ENCODE measurements at places on chromosomes 7 and 10.

GRCh38 chr10:121137533-121137932, 286.4 kb downstream of the WDR11 start:
- DNase-seq = no peak

GRCh38 chr10:62726142-62726541, 78.4 kb upstream of the ADO start:
- no peak for DNase-seq

- DNase-seq = no peak
Measured at GRCh38 chr10:21355591-21356011, 169.9 kb downstream of the SKIDA1 start.

- no peak for DNase-seq
Measured at GRCh38 chr7:155229548-155230168, 68.0 kb upstream of the INSIG1 start.

DNA sequence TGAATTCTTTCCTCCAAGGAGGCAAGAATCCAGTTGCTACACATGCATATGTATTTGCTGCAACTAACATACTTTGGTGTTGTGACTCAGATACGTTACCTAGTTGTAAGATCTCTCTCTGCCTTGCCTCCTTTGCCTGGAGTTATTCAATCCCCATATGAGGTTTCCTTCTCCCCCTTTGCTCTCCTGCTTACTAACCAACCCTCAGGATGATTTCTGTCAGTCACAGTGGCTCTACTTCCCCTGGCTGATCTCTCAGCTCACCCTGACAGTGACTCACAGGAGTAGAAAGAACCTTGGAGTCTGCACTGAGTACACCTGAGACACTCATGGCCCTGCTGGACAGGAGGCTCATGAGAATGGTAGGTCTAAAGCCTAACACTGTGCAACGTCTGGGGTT, 92.0 kb downstream of the TMEM106B start:
- no peak for DNase-seq

DNA sequence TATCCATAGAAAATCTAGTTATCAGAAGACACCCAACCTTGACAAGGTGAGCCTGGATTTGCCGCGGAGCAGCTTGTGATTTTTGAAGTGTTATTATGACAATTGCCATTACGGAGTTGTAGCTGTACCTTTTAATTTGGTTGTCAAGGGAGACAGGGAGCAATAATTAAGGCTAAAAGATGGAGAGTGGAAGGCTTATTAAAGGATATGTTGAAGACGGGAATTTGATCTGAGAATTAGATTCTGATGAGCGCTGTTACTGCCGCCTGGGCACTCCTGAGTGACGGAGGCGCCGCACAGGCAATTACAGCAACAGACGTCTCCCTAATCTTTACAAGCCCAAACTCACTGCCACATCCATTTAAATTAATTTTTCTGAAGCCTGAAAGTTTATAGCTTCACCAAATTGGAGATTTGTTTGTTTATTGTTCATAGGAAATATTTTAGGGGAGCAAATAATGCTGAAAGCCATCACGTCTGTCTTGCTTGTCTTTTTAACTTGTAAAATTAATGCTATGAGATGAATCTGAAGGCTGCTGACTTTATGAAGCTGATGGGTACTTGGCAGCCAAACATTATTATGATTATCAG, 475.0 kb upstream of the ADARB2 start:
- DNase-seq = no peak

GRCh38 chr7:57342954-57343353, 107.0 kb upstream of the ZNF716 start:
- DNase-seq = no peak

DNA sequence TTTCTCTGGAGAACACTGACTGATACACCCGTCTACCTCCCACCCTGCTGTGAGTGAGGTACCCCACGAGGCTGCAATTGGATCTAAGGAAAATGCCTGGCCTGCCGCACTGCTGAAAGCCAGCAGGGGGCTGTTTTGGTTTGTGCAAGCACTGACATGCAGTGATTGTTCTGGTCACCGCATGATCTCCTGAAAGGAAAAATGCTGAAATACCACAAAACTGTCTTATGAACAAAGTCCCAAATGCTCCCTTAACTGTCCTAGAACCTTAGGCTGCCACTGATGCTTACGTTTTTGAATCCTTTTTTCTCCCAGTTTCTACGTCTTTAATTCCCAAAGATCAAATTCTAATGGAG, 132.7 kb downstream of the JCAD start:
- DNase-seq = no peak

DNA sequence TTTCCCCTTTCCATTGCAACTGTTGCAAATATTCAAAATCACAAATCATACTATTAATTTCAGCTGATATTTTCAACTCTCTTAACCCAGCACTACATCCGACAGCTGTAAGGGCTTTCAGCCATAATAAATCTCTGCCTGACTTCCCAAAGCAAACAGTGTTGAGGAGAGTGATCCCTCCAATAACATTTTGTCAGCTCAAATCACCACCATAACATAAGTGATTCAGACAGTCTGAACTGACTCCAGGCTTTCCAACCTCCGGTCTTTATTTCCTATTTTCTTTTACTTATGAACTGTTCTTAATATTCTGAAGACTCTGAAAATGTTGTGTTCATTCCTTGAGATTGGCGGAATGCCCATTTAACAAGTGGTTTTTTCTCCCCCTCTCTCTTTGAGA, 1085.9 kb downstream of the GATA3 start:
- no peak for DNase-seq

GRCh38 chr10:119362122-119362521, 154.8 kb downstream of the GRK5 start:
- no peak for DNase-seq

- no peak for DNase-seq
Measured at GRCh38 chr10:33190406-33190805, 144.1 kb downstream of the NRP1 start.

DNA sequence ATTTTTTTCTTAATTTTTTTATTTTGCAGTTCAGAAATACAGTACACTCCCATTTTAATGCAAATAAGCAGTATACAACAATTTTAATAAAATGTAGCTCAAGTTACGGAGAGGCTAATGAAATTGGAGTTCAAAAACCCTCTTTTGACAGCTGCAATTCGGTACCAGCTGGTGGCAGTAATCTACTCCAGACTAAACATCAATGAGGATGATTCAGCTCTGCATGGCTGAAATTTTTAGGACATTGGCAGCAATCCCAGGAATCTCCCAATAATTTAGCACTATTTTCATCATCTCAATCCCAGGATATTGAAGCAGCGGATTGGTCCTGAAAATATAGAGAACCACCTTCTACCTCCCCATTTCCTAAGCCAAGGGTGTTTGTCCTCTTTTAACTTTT, 278.8 kb downstream of the CACNA2D1 start:
- no peak for DNase-seq

GRCh38 chr10:2949221-2949947, 118.0 kb upstream of the PFKP start:
- no peak for DNase-seq

GRCh38 chr10:43083764-43084163, 6.9 kb downstream of the RET start:
- DNase-seq = no peak

DNA sequence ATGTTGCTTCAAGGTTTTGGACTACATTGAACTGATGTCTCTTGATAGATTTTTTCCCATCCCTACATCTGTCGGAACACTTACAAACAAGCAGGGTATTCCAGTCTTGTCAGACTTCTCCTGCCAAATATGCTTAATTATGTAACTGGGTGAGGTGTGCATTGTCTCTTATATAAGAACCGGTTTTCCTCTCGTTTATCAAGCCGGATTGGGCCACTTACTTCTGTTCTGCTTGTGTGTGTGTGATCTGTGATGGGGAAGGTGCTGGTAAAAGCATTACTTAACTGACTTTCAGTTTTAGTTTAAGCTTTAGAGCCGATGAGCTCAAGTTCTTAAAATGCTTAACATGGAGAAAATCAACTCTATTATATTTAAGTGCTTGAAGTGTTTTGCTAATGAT, 57.9 kb downstream of the OTUD1 start:
- no peak for DNase-seq

GRCh38 chr7:133853706-133854276, 273.3 kb upstream of the LRGUK start:
- no peak for DNase-seq

- DNase-seq = no peak
Measured at GRCh38 chr10:128852902-128853301, 614.1 kb upstream of the MGMT start.

DNA sequence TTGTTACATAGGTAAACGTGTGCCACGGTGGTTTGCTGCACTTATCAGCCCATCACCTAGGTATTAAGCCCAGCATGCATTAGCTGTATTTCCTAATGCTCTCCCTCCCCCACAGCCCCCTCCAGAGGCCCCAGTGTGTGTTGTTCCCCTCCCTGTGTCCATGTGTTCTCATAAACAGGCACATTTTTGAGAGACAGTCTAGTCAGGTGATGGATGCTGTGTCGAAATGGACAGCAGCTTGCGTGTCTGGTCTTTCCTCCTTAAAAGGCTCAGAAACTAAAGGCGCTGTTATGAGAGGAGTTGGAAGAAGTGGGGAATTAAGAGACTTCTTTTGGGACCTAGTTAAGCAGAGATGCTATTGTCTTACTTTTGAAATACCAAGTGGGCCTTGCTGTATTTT, 296.0 kb downstream of the BBS9 start:
- no peak for DNase-seq

- DNase-seq = no peak
Measured at GRCh38 chr7:346116-346898, 56.3 kb downstream of the FOXL3 start.

- DNase-seq = no peak
Measured at GRCh38 chr10:120719333-120719732, 131.8 kb upstream of the WDR11 start.

DNA sequence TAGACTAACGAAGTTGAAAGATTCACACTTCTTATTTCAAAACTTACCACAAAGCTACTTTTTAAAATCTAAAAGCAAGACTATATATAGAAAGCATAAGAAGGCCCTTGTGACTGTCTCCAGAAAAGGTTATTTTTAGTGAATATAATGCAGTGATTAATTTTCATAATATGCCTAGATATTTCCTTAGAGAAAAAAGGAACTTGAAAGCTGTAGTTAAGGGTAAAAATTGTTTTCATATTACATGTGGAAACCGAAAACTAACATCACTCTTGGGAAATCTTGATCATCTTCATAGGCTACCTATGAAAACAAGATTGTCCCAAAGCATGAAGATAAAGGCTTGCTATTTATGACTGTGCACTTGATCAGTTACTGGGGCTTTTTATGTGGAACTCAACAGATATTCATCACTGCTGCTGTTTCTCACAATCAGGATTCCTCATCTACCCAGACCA, 223.2 kb downstream of the SH2D4B start:
- DNase-seq = no peak

- DNase-seq = no peak
Measured at GRCh38 chr10:13882119-13882711, 295.4 kb downstream of the PRPF18 start.

DNA sequence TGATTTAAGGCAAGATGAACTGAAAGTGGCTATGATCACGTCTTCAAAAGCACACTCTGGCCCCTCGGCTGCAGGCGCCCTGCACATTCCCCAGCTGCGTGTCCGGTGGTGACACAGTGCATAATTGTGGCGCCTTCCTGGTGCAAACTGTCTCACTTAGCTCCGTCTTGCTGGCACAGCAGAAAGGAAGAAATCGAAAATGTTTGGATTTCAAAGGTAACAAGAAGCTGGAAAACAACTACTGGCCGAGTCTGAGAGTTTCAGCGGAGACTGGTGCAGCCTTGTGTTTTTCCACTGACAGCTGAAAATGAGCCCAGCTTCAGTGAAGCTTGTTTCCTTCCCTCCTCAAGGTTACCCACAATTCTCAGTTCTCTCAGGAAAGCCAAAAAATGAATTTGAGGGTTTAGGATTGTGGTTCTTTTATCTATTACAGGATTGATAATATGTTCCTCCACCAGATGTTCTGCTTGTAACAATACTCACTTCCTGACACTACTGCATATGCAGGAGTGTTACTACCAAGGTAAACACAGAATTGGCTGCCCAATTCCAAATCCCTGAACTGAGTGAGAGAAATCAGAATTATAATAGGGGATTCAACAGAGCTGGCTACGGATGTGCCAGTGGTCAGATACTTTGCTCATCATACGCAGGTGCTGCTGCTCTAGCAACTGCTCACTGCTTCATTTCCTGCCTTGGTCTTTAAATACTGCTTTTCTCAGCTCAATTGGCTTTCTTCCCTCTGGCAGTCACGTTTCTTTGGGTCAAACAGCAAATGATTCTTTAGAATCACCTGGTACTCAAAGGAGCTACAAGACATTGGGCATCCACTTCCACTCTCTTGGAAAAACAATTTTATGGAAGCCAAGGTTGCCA, 63.7 kb downstream of the TRUB1 start:
- no peak for DNase-seq

DNA sequence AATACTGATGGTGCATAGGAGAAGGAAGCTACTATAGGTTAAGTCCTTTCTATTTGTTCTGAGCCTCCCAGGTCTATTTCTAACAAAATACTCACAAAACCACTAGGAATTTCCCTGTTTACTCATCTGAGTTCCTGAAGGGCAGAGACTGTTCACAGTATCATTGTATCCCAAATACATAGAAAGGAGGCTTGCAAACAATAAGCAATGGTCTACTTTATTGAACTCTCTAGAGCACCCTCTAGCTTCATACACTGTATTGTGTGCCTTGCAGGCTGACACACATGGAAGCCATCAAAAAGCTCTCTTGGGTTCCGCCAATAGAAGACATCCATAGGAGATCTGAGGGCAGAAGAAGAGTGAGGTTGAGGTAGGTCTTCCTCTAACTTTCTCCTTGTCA, 826.1 kb downstream of the GRM8 start:
- DNase-seq = no peak

GRCh38 chr7:12351843-12352242, 51.8 kb downstream of the VWDE start:
- DNase-seq = no peak

GRCh38 chr7:17234030-17234397, 64.4 kb upstream of the AHR start:
- no peak for DNase-seq

GRCh38 chr7:80611779-80612178, 26.7 kb upstream of the CD36 start:
- no peak for DNase-seq

DNA sequence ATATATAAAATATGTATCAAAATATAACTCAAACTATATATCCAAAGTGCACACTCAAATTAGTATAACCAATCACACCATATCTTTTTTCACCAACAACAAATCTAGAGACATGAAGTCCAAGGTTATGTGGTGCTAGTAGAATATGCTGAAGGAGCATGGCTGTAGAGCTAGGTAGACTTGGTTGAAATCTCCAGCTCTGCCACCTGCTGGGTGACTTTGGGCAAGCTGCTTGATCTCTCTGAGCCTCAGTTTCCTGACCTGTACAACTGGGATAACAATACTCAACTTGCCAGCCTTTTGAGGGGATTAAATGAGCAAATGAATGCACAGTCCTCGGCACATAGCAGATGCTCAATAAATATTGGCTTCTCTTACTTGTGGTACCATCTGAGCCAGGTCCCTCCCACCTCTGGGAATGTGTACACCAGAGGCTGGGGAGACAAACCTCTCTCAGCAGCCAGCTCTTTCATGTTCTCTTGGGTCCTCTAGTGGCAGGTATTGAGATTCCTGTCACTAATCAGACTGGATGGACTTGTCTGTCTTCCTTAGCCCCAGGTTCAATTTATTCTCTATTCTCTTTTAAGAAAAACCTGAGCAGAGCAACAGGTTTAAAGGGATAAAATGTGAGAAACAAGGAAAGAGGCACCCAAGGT, 94.3 kb upstream of the PDE1C start:
- DNase-seq = no peak

- DNase-seq = peak; percentile 51
Measured at GRCh38 chr7:116211006-116211912, 920 bp downstream of the TES start.

Data from stimulated activated CD8-positive, alpha-beta memory T cell treated with anti-CD3 and anti-CD28 coated beads, Interleukin-7, amount 100 ng/mL, for 1 hour (primary cell).